Right atrium auricular region (tissue), 2 donors: ENCODE measurements at places on chromosomes 5 and 9. TPM values are rescaled to one million over a fixed set of nuclear protein-coding genes. Genes with fewer than 3 reads are reported as not detected.
A peak's percentile ranks its signal among the peaks of the same experiment; 100 is the strongest.

The IRX4 gene
- not detected for total RNA-seq

The CBY3 gene
- total RNA-seq = not detected

The ECM2 gene
- 7.3 TPM for total RNA-seq

DNA sequence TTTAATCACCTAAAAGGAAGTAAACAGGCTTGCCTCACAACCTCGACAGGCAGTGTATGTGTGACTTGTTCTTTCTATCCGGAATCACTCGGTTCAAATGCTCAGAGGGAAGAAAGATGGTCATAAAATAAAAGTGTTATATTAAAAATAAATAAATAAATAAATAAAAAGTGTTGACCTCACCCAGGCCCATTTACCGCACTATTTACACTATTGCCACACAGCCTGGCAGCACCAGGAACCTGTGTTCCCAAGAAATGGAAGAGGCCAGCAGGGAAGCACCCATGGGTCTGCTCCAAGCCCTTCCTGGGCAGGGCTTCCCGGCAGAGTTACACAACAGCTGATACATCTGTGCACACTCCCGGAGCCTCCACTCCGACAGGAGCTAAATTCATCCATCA, 127.9 kb downstream of the EFNA5 start:
- no peaks in the 10 kb centered on the region for H3K4me1 ChIP-seq
- peak overlapping the region; percentile 72 for H3K27ac ChIP-seq
- no peaks in the 10 kb centered on the region for H3K36me3 ChIP-seq
- DNase-seq = peak; percentile 90
- no peaks in the 10 kb centered on the region for H3K27me3 ChIP-seq

GRCh38 chr9:72930828-72931227, 22.0 kb downstream of the ALDH1A1 start:
- no peaks in the 10 kb centered on the region for H3K4me1 ChIP-seq
- no peak overlapping the region for H3K27ac ChIP-seq
- no peaks in the 10 kb centered on the region for H3K36me3 ChIP-seq
- no peak overlapping the region for H3K4me3 ChIP-seq
- DNase-seq = no peak

DNA sequence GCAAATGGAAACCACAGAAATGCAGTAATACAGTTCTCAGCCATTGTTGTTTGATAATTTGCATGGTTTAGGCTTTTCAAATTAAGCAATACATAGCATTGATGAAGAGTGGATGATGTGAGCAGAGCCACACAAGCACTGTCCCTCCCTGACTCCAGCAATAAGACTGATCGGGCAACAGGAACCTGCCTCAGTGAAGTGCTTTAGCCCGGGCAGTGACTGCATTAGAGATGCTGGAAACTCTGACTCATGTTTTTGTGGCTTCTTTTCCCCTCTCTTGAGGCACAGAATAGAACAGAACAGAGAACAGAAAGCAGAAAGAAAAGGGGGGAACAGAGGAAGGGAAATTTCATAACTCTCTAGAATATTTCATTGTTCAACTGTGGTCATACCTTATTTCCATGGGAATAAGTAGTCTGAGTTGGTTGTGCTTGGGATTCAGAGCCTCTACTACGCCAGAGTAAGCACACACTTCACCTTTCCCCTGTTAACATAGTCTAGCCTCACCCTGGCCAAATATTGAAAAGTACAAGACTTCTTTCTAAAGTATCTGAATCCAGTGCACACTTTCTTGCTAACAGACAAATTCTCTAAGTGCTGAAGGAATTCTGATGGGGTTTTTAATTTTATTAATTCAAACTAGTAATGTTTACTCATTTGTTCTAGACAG, 164.8 kb upstream of the VCAN start:
- peak; percentile 85 for DNase-seq
- peak overlapping the region; percentile 39 for H3K27ac ChIP-seq
- H3K36me3 ChIP-seq = no peaks in the 10 kb centered on the region
- no peaks in the 10 kb centered on the region for H3K27me3 ChIP-seq

DNA sequence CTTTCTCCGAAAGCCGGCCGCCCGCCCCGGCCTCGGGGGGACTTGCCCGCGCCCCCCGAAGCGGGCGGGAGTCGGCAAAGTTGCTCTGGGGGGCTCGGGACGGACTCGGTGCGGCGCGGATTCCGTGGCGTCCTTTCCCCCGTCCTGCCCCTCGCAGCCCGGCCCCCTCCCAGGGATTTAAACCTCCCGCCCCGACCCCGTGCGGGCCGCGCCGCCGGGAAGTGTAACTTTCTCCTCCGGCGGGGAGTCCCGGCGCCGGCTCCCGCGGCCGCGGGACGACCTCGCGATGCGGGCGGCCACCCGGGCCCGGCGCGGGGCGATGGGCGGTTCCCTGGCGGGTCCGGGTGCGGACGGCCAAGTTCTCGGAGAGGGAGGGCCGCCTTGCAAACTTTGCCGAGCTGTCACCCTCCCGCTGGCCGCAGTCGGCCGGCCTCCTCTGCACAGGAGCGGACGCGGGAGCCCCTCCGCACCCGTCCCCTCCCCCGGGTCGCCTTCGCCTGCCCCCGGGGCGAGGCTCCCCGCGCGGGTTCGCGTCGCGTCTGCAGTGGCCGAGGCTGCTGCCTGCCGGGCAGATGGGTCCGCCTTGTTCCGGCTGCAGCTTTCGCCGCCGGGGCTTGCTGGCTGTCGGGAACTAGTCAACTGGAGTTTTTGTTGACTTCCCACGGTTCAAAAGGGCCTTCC, 732 bp downstream of the PBX3 start:
- no peaks in the 10 kb centered on the region for H3K36me3 ChIP-seq
- H3K27me3 ChIP-seq = no peaks in the 10 kb centered on the region
- DNase-seq = no peak
- H3K27ac ChIP-seq = peak overlapping the region; percentile 92
- H3K4me3 ChIP-seq = peak overlapping the region; percentile 87
